Foreskin fibroblast (primary cell): ENCODE measurements at places on chromosomes 7 and 10.

- DNase-seq, result peak; percentile 88
Measured at GRCh38 chr7:131625817-131626372, 69.5 kb upstream of the PODXL start.

DNA sequence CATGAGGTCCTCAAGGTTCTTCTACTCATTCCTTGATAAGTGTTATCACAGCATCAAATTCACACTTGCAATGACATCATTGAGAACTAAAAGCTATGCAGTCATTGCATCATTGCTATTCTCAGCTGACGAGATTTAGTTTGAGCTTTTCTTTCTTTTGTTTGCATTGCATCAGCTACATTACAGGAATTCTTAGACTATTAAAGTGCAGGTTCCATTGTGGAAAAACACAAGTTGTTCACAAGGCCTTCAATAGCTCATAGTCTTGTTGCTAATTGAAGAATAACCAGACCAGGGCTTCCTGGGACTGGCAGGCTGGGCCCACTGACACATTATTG, 139.3 kb downstream of the CXCL12 start:
- no peak for DNase-seq

GRCh38 chr10:21514129-21514817, 11.2 kb downstream of the SKIDA1 start:
- DNase-seq, result no peak

DNA sequence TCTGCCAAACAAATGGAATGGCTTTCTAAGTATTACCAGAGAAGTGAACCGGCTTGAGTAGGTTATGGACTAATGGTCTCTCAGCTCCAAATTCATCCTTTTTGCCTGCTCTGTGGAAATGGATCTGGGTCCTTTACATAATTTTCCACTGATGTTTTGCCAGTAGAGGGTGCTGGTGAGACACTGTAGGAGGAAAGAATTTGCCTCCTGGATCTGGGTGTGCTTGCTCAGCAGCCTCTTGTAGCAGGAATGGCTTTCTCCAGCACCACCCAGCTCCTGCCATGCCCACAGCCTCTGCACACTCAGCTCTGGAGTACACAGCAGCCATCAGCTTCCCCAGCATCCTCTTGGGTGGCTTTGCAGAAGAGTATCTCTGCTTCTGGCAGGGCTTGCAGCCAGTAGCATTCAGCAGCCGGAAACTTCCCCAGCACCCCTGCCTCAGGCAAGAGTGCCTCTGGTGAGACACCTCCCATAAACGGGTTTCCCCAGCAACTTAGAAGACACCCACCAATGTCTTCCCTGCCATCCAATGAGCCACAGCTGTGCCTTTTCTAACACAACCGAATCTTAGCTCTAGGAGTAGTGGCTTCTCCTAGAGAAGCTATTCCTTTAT, 235.0 kb upstream of the PLPP4 start:
- peak; percentile 1 for DNase-seq

GRCh38 chr10:10794046-10794445, 223.6 kb upstream of the CELF2 start:
- DNase-seq, result no peak

DNA sequence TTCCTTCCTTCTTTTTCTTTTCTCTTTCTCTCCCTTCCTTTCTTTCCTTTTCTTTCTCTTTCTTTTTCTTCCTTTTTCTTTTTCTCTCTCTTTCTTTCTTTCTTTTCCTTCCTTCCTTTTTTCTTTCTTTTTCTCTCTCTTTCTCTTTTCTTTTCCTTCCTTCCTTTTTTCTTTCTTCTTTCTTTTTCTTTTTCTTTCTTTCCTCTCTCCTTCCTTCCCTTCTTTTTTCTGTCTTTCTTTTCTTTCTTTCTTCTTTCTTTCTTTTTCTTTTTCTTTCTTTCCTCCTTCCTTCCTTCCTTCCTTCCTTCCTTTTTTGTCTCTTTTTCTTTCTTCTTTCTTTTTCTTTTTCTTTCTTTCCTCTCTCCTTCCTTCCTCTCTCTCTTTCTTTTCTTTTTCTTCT, 136.8 kb downstream of the PTN start:
- DNase-seq, result no peak

GRCh38 chr10:66782776-66783175, 143.1 kb upstream of the LRRTM3 start:
- DNase-seq, result peak; percentile 9

GRCh38 chr7:125358551-125359167, 429.0 kb upstream of the POT1 start:
- DNase-seq, result no peak

GRCh38 chr7:104123786-104124185, 84.0 kb downstream of the ORC5 start:
- peak; percentile 24 for DNase-seq

- no peak for DNase-seq
Measured at GRCh38 chr7:54831046-54831643, 72.1 kb upstream of the SEC61G start.

DNA sequence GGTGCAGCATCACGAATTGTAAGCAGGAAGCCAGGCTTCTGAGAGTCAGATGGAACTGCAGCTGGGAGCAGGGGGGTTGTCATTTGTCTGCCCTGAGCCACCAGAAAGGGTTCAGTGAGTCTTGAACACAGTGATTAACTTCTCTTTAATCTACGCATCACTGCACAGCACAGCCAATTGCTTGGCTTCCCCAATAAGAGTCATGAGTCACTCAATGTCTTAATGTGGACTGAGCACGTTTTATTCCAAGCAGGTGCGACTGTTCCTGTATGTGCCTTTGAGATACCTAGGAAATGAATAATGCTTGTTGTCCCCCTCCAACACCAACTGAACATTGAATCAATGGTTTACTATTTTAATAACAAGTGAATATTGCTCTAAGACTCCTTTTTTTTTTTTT, 26.0 kb upstream of the PLEKHA1 start:
- DNase-seq, result no peak

DNA sequence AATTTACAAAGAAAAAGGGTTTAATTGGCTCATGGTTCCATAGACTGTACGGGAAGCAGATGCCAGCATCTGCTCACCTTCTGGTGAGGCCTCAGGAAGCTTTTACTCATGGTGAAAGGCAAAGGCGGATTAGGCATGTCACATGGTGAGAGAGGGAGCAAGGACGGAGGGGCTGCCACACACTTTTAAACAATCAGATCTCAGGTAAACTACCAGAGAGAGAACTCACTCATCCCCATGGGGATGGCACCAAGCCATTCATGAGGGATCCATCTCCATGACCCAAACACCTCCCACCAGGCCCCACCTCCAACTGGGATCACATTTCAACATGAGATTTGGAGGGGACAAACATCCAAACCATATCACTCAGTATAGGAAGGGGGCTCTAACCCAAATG, 183.9 kb downstream of the COBL start:
- DNase-seq, result no peak

DNA sequence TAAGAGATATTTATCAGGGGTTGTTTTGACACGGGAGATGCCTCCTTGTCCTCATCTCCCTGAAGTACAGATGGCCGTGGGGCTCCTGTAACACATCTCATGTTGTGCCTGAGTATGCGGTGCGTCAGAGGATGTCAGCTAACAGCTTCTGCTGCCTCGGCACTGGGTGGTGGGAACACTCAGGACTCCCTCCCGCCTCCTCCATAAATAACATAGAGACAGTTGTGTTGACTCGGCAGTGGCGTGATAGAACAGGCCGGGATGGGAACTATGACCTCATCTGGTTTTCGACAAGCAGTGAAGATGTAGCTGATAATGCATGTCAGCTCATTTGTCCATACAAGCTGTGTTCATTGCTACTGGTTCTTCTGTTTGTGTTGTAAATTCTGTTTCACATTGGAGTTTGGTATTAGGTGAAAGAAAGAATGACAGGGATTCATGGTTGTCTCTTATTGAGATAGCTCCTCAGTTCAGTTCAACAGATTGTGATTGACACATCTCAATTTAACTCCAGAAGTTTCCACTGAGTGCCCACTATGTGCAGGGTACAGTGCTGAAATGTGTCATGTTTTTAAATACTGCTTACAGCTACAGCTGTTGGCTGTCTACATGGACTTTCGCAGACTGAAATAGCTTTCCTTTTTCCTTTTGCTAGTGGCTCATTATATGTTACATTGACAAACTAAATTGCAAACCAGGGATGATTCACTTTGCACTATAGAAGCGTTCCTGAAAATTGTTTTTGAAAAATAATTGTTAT, 87.4 kb downstream of the CHN2 start:
- DNase-seq, result peak; percentile 71

DNA sequence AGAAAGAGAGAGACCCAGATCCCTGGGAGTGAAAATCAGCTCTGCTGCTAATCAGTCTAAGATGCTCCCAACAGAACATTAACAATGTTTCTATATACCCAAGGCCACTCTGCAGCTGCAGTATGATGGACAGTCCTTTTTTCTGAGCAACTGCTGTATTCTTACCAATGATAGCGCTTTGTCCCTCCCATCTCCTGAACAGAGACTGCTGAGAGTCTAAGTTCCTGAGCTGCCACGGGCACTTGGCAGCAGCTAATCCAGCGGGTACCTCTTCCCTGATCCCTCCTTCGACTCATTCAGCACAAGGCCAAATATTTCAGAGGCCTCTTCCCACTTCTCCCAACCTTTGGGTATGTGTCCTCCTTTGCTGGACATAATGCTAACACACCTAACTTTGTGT, 7.7 kb downstream of the CPVL start:
- no peak for DNase-seq

- no peak for DNase-seq
Measured at GRCh38 chr7:101631224-101631714, 2.2 kb upstream of the MYL10 start.

DNA sequence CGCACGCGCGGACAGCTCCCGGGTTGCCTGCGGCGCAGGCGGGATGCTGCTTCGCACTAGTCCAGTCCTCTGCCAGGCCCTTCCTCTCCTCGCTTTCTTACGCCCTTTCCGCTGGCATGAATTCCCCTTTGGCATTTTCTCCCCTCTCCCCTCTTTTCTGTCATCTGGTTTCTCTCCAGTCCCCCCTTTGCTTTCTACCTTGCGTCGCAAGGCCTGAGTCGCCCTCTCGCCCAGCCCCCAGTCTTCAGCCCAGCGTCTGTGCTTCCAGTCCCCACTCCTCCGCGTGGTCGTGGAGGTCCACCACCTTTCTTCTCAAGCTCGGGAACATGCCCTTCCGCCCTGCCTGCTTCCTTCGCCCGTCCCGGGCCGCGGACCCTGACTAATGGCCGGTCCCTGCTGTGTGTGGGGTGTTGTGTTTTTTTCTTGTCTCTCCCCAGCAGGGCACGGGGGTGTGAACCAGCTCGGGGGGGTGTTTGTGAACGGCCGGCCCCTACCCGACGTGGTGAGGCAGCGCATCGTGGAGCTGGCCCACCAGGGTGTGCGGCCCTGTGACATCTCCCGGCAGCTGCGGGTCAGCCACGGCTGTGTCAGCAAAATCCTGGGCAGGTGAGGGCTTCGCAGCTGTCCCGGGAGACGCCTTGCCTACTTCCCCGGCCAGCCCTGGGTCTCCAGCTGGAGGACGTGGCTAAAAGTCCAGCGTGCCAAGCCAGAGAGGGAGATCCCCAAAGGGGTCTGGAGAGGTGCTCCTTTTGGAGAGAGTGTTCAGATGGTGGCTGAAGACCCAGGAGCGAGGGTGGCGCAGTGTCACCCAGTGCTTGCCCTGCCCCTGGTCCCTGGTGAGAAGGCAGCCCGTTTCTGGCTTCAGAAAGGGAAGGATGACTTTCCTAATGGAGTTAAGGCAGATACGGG, 4.2 kb downstream of the PAX2 start:
- no peak for DNase-seq

DNA sequence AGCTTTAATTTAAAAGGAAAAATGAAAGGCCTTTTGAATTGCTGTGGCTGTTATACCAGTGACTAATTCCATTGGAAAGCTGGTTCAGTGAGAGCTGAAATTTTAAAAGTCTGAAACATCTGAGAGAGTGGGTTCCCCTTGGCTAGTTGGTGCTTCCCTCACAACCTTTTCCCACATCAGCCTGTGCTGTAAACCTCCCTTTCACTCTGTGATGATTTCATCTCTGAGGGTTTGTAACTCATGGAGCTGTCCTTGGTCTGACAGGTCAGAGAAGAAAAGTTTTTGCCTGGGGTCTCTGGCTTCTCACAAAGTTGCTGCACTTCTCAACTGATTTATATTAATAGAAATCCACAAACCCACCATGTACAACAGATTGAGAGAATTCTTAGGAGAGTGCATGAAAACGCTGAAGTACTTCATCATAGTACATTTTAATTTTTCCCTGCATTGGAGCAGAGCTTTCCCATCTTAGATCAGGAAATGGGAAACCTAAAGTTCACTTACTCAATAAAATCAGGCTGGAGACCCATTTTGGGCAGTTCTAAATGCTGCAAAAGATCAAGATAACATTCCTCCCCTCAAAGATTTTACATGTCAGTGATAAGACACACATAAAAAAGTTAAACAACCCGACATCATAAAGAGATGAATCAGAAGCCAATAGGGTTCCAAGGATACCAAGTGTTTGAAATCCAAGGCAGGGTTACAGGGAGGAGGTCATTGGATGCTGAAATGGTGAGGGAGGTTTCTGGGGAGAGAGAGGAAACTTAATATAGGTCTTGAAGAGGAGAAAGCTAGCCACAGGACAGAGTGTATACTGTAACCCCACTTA, 157.0 kb upstream of the MKLN1 start:
- peak; percentile 68 for DNase-seq
